ENCODE measurements at places on chromosomes 12 and 14.

DNA sequence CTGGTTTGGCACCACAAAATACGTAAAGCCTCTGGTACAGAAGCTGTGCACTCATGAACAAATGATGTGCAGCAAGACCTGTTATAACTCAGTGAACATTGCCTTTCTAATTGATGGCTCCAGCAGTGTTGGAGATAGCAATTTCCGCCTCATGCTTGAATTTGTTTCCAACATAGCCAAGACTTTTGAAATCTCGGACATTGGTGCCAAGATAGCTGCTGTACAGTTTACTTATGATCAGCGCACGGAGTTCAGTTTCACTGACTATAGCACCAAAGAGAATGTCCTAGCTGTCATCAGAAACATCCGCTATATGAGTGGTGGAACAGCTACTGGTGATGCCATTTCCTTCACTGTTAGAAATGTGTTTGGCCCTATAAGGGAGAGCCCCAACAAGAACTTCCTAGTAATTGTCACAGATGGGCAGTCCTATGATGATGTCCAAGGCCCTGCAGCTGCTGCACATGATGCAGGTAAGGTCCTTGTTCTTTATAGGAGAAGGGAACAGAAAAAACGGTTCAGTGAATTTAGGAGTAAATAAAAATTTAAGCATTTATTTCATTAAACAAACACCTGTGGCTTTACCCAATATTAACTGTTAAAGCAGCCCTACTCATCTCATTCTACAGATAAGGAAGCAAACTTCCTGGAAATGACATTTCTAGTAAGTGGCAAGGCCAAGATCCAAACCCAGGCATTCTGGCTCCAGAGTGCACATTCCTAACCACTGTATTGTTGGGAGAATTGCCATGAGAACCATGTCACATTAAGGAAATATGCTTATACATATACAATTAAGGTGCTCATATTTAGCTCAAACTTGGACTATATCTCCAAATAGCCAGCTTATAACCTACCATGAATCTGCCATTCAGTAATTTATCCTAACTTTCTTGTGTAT is 11.7 kb downstream of the COCH start:
- no peak for DNase-seq

DNA sequence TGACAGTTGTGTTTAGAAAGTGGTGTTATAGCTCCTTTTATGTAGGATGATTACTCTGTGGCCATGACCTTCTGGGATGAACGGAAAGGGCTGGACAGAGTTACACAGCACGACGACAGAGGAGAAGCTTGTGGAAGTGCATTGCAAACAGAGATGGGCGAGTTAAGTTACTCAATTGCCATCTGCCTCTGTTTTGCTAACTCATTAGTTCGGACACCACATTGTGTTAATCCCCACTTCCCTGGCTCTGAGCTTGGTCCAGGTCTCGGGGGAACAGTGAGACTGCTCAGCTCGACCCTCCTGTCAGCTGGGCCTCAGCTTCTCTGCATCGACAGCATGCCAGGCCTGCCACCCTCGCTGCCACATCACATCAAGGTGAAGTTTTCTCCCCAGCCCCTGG is 408.0 kb downstream of the ZFP36L1 start:
- DNase-seq = no peak

- no peak for DNase-seq
Measured at GRCh38 chr12:49346659-49347310, at the start of gene DNAJC22. DNAJC22 (plus strand) TSS chr12:49346888; CDS start chr12:49348873, 1,985 bp downstream.

DNA sequence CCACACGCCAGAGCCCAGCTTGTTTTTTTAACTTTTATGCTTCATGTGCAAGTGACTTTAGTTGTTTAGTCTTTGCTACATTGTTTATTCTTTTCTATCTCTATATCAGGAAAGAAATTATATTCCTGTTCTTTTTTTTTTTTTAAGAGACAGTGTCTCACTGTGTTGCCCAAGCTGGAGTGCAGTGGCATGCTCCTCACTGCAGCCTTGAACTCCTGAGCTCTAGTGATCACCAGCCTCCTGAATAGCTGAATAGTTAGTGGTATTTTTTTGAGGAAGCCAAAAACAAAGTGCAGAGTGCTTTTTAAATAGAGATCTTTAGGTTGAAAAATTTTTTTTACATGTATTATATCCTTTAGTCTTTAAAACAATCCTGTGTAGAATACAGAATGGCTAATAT is 58.2 kb downstream of the ETNK1 start:
- no peak for DNase-seq

GRCh38 chr14:91185721-91186120 is 58.8 kb downstream of the GPR68 start:
- no peak for DNase-seq

GRCh38 chr12:66929121-66929520 is 250.2 kb upstream of the GRIP1 start:
- DNase-seq = no peak

GRCh38 chr12:73361864-73362230 is 1089.7 kb downstream of the TRHDE start:
- DNase-seq = no peak

DNA sequence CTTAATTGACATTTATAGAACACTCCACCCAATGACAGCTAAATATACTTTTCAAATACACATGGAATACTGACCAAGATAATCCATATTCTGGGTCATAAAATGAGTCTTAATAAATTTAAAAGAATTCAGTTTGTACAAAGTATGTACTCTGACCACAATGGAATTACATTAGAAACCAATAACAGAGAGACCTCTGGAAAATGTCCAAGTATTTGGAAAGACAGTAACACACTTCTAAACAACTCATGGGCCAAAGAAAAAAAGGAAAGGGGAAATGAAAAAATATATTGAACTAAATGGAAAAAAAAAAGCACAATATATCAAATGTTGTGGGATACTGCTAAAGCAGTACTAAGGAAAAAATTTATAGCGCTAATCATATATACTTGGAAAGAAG is 52.0 kb downstream of the CRACR2A start:
- no peak for DNase-seq

- no peak for DNase-seq
Measured at GRCh38 chr14:54396183-54396492, 669 bp upstream of the CDKN3 start.
